Naive thymus-derived CD8-positive, alpha-beta T cell (primary cell): ENCODE measurements at places on chromosomes 5 and 9.

- no peak for DNase-seq
Measured at GRCh38 chr5:56112526-56113121, 117.9 kb upstream of the IL6ST start.

DNA sequence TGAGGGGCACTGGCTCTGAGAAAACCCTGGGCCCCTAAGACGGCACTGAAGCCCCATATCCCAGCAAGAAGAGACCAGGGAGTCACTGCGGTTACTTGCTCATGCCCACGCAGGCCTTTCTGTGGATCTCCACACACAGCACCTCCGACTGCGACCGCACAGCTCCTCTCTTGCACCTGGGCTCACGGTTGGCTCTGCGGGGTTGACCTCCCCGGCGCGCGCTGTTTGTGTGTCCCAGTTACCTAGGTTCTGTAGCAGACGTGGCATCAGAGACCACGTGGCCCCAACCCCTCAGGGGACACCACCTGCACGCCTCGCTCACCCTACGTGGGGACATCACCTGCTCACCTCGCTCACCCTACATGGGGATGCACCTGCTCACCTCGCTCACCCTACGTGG is 12.7 kb downstream of the LPCAT1 start:
- no peak for DNase-seq

DNA sequence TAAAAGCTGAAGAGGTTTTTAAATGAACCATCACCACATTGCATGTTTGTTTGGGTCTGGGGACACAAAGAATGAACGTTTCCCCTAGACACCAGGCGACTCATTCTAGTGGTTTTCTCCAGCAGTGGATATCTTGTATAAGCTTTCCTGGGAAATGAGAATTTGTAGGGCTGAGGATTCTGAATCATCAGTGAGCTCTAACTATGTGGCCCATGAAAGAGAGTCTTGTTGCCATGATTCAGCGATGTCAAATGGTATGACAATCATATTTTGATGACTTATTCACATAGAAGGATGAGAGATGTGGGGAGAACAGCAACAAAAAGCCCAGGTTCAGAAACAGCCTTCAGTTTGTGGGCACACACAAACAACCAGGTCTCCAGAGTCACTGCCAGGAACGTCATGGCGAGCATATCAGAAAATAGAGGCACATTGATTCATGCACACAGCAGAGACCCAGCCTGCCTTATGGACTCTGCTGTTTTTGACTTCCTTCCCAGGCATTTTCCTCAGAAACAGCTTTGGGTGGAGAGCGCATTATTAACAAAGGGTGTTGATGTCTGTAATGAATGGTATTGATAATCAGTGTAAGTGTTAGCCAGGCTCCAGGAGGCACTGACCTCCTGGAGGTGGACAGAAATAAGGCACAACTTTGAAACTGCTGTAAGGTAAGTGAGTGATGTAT is 13.3 kb downstream of the ZNF474 start:
- no peak for DNase-seq

- no peak for DNase-seq
Measured at GRCh38 chr5:31096238-31096865, 97.1 kb upstream of the CDH6 start.

GRCh38 chr9:69276775-69277174 is 48.2 kb upstream of the ENTREP1 start:
- DNase-seq = no peak

GRCh38 chr9:98218562-98219363 is 26.3 kb upstream of the CORO2A start:
- no peak for DNase-seq

GRCh38 chr9:70485273-70485858 is 70.9 kb upstream of the KLF9 start:
- no peak for DNase-seq

GRCh38 chr9:135188681-135189151 is 101.2 kb downstream of the OLFM1 start:
- DNase-seq = no peak

GRCh38 chr9:130973686-130974281 is 34.7 kb upstream of the FIBCD1 start:
- no peak for DNase-seq

GRCh38 chr9:117470902-117471301 is 56.0 kb upstream of the ASTN2 start:
- DNase-seq = no peak

GRCh38 chr5:96572864-96573512 is 89.2 kb upstream of the CAST start:
- no peak for DNase-seq

DNA sequence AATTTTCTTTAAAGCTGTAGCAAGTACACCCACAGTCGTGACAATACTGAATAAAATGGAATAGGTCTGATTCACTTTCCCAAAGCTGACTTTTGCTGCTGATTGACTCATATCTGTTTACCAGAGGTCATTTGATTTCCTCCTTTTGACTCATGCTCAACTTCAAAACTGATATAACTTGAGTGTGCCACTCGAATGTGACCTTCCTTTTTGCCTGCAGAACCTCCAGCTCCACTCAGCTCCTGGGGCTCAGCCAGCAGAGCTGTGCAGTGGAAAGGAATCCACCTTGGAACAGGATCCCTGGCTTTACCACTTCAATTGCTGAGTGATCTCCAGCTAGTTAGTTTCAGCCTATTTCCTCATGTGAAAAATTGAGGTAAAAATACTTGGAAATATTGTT is 84.1 kb downstream of the FEM1C start:
- no peak for DNase-seq
